Tibial nerve (tissue), 4 donors: ENCODE measurements at places on chromosomes 5 and 9. TPM values are rescaled to one million over a fixed set of nuclear protein-coding genes. Genes with fewer than 3 reads are reported as not detected.

DNA sequence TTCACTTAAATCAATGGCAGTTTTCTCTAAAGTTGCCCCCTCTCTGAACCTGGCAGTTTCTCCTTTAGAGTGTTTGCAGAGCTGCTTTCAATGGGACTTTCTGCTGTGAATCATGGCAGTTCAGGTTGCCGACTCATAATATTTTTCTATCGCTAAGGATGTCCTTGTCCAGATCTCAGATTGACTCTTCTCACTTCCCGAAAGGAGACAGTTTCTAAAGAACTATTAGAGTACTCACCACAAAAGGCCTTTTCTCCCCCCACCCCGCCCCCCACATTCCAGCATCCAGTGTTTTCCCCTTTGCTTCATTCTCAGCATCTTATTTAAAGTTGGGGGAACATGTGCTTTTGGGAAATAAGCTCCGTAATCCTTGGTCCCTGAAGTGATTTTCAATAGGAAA lies 443.5 kb upstream of the KLF4 start:
- DNase-seq: no peak

- DNase-seq: no peak
Measured at GRCh38 chr5:132265336-132266030, 8.0 kb downstream of the PDLIM4 start.

- DNase-seq: no peak
Measured at GRCh38 chr9:134493461-134494272, 147.9 kb upstream of the COL5A1 start.

DNA sequence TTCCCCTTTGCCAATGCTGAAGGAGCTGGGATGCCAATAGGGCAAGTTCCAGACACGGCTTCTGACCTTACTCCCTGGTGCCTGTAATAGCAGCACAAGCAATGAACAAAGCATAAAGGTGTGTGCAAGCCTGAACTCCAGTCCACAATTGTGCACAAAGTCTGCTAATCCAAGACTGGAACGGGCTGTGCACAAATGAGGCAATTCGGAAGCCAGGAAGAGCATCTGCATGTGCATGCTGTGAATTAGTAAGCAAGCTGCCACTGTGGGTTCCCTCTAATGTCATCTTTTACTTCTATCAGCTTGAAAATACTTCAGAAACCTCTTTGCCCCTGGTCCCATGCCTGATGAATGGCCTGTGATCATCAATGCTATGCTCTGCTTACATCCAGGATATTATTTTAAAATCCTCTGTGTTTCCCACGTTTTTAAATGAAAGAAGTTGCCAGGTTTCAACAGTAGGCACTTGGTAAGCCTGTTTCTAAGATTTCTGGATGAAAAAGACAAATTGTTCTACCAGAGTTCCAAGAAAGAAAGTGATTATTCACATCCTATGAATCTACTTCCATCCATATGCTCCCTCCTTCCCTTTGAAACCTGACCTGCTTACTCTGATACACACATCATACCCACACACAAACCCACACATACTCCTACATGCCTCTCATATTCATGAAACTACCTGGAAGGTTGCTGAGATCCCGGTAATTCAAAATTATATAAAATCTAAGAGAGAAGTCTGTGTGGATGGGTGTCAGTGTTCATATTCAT lies 165.7 kb downstream of the KCTD16 start:
- DNase-seq: no peak

DNA sequence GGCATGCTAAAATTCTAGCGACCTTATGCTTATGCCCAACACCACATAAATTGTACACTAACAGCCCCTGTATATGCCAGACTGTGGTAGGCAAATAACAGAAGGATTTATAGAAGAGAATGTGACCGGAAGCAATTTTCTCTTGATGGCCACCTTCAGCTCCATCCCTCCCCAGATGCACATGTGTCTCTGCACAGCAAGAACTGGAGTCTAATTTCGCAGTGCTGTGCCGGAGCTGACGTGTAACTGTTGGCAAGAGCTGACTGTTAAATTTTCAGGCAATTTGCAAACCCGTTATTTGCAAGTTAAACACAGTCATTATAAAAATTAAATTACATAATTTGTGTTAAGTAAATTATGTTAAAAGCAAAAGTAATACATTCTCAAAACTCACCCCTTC lies 48.4 kb downstream of the PCA3 start:
- no peak for DNase-seq

- no peak for DNase-seq
Measured at GRCh38 chr9:24436761-24437160, 108.9 kb downstream of the IZUMO3 start.

- DNase-seq: no peak
Measured at GRCh38 chr5:65952259-65952658, 25.9 kb downstream of the ERBIN start.

GRCh38 chr5:13939638-13940037 lies 4.8 kb downstream of the DNAH5 start:
- no peak for DNase-seq

GRCh38 chr5:127943061-127943371 lies 140.6 kb upstream of the SLC12A2 start:
- no peak for DNase-seq

DNA sequence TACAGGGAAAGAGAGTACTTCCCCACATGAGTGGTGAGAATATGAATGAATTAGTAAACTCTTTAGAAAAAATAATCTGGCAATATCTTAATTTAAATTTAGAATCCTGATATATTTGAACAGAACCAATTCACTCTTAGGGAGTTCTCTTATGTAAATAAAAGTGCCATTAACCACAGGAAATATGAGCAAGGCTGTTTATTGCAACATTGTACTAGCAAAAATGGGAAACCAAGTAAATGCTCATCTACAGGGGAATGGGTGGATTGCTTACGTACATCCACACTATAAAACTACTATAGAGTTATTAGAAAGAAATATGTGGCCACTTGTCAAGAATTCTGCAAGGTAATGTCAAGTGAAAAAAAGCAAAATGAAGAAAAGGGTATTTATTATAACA lies 274.5 kb downstream of the TLE1 start:
- DNase-seq: no peak

GRCh38 chr5:133562554-133562953 lies 49.8 kb downstream of the FSTL4 start:
- DNase-seq: no peak

DNA sequence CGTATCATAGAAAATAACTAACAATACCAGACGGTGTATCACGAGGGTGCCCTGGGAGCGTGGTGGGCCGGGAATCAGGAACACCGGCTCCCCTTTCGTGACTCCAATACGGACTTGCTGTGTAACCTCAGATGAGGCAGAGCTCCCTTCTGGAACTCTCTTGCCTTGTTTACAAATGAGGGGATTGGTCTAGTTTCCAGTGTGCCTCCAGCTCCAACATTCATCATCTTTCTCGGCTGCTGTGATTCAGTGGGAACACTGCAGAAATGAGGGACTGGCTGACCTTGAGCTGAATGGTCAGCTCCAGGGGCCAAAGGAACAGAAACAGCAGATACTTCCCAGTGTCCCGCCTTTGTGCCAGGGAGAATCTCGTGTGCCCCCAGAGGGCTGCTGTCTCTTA lies 22.6 kb upstream of the TGFBI start:
- no peak for DNase-seq

DNA sequence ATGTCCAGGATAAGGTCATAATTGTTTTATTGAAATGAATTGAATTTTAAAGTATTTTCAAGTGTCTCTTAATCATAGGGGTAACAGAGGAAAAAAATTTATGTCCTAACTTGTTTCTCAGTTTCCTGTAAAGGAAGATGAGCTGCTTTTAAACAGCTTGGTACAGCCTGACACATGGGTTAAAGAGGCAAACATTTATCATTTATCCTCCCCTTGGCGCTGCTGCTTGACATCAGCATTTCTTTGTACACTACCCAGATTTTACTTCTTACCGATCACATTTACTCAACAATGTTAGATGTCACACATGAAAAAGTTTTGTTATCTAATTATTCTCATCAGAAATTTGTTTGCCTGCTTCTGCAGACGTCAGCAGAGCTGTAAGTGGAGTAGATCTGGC lies 79.4 kb upstream of the CTSL start:
- DNase-seq: no peak

DNA sequence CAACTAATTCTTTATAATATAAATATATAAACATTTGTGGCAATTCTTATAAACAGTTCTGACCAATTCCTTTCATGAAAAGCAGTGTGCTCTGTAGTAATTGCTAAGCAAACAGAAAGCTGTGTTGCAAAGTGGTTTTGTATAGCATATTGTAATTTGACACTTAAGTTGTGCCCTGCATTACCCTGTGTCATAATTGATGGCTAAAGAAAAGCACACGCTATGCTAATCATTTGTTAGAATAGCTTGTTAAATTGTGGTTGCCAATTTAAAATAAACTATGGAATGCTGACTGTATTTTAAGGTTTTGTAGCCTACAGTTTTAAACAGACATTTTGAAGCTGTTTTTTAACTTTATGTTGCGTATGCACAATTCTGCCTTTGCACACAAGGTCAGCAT lies 140.0 kb downstream of the PBX3 start:
- DNase-seq: no peak

DNA sequence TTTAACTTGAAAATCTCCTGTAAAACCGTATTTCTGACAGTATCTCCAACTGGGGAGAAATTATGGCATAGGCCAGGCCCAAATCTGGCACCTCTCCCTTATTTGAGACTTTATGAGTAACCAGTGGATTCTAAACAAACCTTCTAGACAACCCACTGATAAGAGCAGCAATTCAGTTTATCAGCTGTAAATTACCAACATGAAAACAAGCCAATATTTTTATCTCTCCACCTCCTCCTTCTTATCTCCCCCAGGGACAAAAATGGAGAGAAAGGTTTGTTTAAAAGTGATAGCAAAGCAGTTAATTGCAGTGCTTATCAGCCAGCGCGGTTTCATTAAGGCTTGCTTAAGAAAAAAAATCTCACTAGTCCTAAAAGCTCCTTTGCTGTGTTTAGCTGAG lies 53.8 kb downstream of the KCNV2 start:
- no peak for DNase-seq

GRCh38 chr5:75933489-75933888 lies 149.7 kb upstream of the SV2C start:
- DNase-seq: no peak

The ROR2 gene
- 1.8 TPM for total RNA-seq

The BARHL1 gene
- not detected for total RNA-seq

The SPATA31C1 gene
- total RNA-seq: not detected

The SPARC gene
- total RNA-seq: 1,393 TPM

The PLAC8L1 gene
- total RNA-seq: not detected

The ARHGEF39 gene
- 1.0 TPM for total RNA-seq

The PCDHA11 gene
- total RNA-seq: 0.84 TPM

The MYMK gene
- total RNA-seq: not detected
